ENCODE measurements at places on chromosomes 11 and 22. TPM values are rescaled to one million over a fixed set of nuclear protein-coding genes. Genes with fewer than 3 reads are reported as not detected.

GRCh38 chr11:133508468-133508867, 23.8 kb downstream of the OPCML start:
- H3K27ac ChIP-seq, result no peak overlapping the region
- no peaks in the 10 kb centered on the region for H3K36me3 ChIP-seq
- no peaks in the 10 kb centered on the region for H3K4me1 ChIP-seq
- no peak for DNase-seq
- no peaks in the 10 kb centered on the region for H3K27me3 ChIP-seq

GRCh38 chr11:102703826-102704493, 1.6 kb downstream of the MMP27 start:
- no peaks in the 10 kb centered on the region for H3K27me3 ChIP-seq
- no peak overlapping the region for H3K4me3 ChIP-seq
- H3K4me1 ChIP-seq, result no peaks in the 10 kb centered on the region
- H3K36me3 ChIP-seq, result no peaks in the 10 kb centered on the region
- DNase-seq, result no peak

The ARFIP2 gene
- 55.3 TPM for total RNA-seq

GRCh38 chr11:92628401-92629292, 340.8 kb upstream of the MTNR1B start:
- no peaks in the 10 kb centered on the region for H3K36me3 ChIP-seq
- H3K27ac ChIP-seq, result no peak overlapping the region
- no peaks in the 10 kb centered on the region for H3K27me3 ChIP-seq

The TUBA8 gene
- total RNA-seq, result 0.90 TPM

- no peak overlapping the region for H3K4me3 ChIP-seq
- no peaks in the 10 kb centered on the region for H3K4me1 ChIP-seq
- H3K36me3 ChIP-seq, result no peaks in the 10 kb centered on the region
- no peak overlapping the region for H3K27ac ChIP-seq
Measured at GRCh38 chr11:15704064-15704463, 589.3 kb downstream of the INSC start.

The TOB2 gene
- 36.7 TPM for total RNA-seq

The NR1H3 gene
- 22.7 TPM for total RNA-seq
